ENCODE measurements at places on chromosomes 13 and 19. TPM values are rescaled to one million over a fixed set of nuclear protein-coding genes. Genes with fewer than 3 reads are reported as not detected.

Gene PGLYRP1
- not detected for total RNA-seq

Gene TUBA3C
- not detected for total RNA-seq

Gene ZGLP1
- 9.3 TPM for total RNA-seq

Gene WTIP
- 29.4 TPM for total RNA-seq

Gene SUGT1
- total RNA-seq, result 32.9 TPM

Gene KLK1
- not detected for total RNA-seq

Gene ZNF784
- 15.4 TPM for total RNA-seq

Gene EDNRB
- 8.4 TPM for total RNA-seq

Gene KLK8
- total RNA-seq, result not detected

Gene ZNF763
- total RNA-seq, result 4.2 TPM

Gene ZNF525
- 3.2 TPM for total RNA-seq

Gene SACS
- 21.8 TPM for total RNA-seq

Gene CALR3
- total RNA-seq, result not detected

Gene CDC42EP5
- 24.6 TPM for total RNA-seq
